Hippocampal formation (tissue), 2 donors: ENCODE measurements at places on chromosomes 3 and 15.
A peak's percentile ranks its signal among the peaks of the same experiment; 100 is the strongest.

DNA sequence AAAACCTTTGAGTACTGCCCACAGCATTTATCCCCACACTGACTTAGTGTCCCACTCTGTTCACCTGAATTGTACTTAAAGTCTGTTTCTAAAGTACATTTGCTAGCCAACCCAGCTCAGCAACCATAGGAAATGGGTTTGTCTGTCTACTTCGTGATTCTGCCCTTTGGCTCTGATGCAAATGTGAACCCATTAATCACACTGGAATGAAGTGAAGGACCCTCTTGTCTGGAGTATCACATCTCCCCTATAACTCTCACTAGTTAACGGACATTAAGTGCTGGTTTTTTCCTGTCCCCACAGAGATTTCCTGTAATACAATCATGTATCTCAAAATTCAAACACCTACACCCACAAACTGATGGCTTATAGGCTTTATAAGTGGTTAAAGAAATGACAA is 20.5 kb downstream of the EID1 start:
- no peak for DNase-seq

DNA sequence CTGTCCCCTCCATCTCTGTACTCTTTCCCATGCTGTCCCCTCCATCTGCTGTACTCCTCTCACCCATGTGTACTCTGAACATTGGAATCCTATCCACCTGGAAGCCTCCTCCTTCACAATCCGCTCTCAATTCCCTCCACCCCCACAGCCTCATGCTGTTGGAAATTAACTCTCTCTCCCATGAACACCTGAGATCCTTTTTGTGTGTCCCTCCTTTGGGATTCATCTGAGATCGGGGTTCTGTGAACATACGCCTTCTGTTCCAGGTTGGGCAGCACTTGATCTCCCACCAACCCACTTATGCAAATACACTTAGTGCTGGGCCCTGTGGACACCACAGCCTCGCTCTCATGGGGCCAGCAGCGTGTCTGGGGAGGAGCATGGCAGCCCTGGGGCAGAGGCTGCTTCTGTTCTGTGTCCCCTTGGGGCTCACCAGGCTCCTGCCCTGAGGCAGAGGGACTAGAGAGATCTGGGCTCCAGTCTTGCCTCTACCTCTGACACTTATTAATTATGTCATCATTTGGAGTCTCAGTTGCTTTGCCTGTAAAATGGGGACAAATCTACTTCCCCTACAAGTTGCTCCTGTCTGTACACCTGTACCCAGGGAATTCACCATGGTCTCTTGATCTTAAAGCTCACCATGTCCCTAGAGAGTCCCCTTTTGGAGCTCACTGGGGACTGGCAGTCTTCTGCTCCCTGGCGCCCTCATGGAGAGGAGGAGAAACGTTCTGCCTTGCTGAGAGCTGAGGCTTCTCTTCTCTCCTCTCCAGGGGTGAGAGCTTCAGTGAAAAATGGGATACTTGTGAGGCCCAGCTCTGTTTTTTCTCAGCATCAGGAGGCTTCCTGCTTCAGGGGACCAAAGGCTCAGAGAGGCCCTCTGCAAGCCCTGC is 42.7 kb downstream of the ITGA11 start:
- no peak for DNase-seq

DNA sequence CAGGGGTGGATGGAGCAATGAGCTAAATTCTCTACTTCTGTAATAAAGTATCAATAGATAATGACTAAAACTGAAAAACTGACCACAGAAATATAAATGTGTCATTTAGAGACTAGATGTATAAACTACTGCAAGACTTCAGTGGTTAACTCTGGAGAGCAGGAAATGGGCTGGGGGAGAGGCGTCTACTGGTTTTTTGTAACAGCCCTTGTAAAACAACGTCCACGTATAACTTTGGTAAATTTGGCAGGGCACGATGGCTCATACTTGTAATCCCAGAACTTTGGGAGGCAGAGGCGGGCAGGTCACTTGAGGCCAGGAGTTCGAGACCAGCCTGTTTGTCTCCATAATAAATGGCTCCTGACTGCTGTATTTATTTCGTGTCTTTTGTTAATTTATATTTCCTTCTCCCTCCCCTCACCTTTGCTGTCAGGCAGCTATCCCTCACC is 12.5 kb downstream of the RAB27A start:
- DNase-seq, result no peak

DNA sequence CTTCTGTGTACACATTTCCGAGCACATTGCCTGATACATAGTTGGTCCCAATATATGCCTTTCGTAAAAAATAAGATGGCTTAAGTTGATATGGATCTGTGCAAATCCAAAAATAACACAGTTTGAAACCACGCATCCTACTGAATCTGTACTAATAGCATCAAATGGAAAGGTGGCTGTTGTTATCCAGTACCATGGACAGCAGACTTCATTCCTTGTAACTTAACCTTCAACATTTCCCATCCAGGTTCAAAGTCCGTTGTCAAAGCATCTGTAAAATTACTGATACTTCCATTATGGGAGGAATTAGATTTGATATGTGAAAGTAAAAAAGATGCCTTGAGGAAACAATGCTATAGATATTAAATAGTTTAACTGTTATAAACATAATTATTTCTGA is 65.5 kb upstream of the C3orf49 start:
- no peak for DNase-seq

DNA sequence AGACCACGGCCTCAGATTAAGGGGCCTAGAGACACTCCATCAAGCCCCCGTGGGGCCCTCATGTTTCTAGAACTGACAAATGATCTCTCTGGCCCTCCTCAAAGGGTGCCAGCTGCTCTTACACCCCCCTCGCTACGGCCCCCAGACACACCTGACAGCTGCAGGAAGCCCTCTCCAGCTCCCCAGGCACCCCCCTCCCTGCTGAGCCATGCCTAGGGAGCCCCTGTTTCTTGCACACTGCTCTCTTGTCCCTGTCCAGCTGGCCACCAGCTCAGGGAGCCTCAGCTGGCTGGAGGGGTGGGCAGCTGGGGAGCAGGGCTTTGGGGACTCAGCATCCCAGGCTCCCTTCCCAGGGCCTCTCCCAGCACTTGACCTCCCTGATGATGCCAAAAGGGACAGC is 14.8 kb downstream of the TNK2 start:
- peak; percentile 43 for DNase-seq

GRCh38 chr3:81274671-81275070 is 486.8 kb downstream of the GBE1 start:
- DNase-seq, result no peak

DNA sequence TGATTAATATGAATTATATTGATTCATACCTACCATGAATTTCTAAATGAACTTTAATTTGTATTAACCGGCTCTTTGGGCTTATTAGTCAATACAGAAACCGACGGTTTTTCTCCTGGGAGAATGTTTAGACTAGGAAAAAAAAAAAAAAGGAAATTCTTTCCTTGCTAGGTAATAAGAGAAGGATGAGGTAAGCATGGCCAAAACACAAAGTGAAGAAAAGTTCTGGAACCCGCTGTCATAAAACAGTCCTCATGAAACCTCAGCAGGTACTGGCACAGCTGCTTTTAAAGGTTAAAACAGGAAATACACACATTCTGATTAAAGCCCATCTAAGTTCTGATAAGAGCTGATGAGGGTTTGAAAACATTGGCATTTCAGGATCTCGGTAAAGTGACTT is 30.8 kb upstream of the PSTPIP1 start:
- DNase-seq, result no peak

GRCh38 chr15:81085213-81085612 is 48.9 kb upstream of the CFAP161 start:
- DNase-seq, result no peak

- no peak for DNase-seq
Measured at GRCh38 chr3:138477801-138478200, 43.4 kb downstream of the ESYT3 start.

- DNase-seq, result no peak
Measured at GRCh38 chr3:121584418-121584817, 8.8 kb upstream of the FBXO40 start.

DNA sequence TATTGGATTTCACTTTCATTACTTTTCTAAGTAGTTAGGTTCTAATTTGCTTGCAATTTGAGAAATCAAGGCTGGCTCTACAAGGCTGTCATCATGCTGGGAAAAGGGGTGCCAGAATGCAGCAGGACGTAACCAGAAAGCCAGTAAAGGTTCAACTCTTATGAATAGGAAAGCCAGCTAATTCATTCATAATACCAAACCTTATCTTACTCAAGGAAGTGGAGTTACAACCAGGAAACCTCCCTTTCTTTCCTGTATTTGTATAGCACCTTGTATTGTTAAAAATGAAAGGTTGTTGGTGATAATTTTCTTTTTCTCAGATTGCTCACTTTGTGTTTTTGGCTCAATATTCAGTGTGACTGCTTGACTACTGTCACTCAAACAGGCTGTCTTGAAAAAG is 109.4 kb downstream of the FILIP1L start:
- no peak for DNase-seq
